Epithelial cell of alveolus of lung (primary cell): ENCODE measurements at places on chromosomes 2 and 18. TPM values are rescaled to one million over a fixed set of nuclear protein-coding genes. Genes with fewer than 3 reads are reported as not detected.

Gene IGFBP5
- total RNA-seq, result 1,071 and 1,355 TPM in 2 replicates

Gene LINC00305
- not detected in 2 replicates for total RNA-seq

Gene GCG
- total RNA-seq, result not detected in 2 replicates

Gene UCN
- 1.0 and 11.3 TPM in 2 replicates for total RNA-seq

Gene DSG1
- not detected in 2 replicates for total RNA-seq

Gene TTC27
- total RNA-seq, result 5.7 and 18.2 TPM in 2 replicates
